Activated T-cell treated with anti-CD3 and anti-CD28 coated beads for 4 hours (primary cell): ENCODE measurements at places on chromosomes 12 and 14.

GRCh38 chr12:103046154-103046553 is 88.7 kb downstream of the ASCL1 start:
- DNase-seq = no peak

DNA sequence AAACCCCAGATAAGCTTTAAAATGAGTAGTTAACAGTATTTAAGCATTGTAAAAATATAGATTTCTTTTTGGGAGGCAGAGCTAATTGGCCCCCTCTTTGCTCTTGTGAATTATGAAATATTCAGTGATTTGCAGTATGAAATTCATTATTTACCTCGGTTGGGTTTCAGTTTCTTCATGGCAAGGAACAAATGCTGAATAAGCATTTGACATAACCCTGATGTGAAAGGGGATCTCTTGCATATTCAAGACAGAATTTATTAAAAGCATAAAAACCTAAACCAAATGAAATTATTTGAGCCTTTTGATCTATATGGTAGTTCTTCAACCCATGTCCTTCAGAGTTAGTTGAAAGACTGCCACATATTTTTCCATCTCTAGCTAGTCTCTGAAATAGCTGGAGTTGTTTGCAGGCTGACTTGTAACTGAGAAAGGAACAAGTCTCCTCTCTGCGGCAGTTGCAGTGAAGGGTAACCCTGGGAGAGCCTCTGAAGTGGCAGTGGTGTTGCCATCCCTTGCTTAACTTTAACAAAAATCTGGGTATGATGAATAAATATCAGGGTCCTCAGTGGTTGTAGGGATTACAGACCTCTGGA is 690 bp downstream of the AKAP6 start:
- no peak for DNase-seq

DNA sequence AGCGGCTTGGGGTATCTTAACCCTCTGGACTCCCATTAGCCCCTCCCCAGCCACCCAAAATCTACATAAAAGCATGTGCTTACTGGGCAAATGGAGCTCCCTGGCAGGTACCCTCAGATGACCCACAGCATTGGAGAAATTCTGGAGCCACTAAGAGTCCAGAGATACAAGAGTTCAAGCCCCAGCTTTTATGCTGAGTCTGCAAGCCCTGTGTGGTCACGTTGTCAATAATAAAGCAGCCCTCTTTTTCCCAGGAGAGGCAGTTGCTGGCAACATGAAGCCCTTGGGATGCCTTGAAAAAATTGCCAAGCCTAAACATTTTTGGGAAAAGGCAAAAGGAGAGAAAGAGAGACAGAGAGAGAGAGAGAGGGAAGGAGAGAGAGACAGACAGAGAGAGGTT is 83.4 kb downstream of the RBM19 start:
- DNase-seq = no peak

GRCh38 chr12:99658671-99659349 is 11.3 kb downstream of the GARIN6 start:
- no peak for DNase-seq

DNA sequence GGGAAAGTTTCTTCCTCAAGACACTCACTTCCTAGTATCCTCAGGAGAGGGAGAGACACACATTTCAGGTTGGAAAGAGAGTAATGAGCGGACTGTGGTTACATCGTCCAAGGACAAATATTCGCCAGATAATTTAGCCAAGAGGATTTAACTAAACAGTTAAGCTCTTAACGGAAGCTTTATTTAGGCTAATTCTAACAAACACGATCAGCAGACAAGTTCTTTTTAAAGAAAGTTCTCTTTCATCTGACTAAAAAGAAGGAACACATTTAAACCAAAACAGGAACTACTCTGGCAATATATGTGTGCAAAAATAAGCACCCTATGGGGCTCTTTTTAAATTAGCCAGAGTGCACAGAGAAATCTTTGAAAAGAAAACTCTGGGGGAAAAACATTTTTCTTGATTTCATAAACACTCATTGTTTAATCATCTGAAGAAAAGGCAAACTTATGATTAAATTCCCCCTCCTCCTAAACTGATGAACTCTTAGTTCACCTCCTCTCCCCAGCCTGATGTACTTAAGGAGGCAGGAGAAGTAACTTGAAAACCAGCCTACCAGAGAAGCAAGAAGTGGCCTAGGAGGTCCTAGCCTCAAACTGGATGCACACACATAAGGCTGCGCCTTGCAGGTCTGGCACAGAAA is 13.3 kb upstream of the BTG1 start:
- DNase-seq = no peak

DNA sequence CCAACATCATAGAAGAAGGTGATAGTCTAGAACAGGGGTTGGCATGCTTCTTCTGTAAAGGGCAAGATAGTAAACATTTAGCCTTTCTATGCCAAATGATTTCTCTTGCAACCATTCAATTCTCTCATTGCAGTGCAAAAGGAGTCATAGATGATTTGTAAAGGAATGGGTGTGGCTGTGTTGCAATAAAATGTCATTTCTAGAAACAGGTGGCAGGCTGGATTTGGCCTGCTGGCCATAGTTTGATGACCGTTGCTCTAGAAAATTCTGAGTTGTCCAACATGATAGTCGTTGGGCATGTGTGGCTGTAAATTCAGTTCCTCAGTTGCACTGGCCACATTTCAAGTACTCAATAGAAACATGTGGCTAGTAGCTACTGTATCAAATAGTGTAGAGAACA is 21.7 kb downstream of the SMCO2 start:
- no peak for DNase-seq

DNA sequence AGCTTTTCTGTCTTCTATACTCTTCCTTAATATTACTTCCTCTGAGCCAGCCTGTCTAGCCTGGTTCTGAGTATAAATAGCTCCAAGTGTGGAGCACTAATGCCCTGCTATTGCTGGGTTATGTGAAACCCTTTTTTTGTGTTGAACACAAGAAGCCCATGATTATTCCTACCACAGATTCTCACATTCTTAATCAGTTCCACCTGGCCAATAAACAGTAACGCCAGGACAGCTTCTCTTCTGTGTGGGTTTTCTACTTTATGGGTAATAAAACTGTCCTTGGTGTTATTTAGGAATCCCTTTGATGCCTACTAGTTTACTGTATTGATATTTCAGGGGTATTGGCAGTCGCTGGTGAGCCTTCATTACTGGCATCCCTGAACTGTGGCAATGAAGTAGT is 48.9 kb upstream of the LRIG3 start:
- no peak for DNase-seq
